NCI-H2171 treated with DMSO at 0.1 percent for 48 hours (cell line): ENCODE measurements at places on chromosomes 4 and X.
A peak's percentile ranks its signal among the peaks of the same experiment; 100 is the strongest.

DNA sequence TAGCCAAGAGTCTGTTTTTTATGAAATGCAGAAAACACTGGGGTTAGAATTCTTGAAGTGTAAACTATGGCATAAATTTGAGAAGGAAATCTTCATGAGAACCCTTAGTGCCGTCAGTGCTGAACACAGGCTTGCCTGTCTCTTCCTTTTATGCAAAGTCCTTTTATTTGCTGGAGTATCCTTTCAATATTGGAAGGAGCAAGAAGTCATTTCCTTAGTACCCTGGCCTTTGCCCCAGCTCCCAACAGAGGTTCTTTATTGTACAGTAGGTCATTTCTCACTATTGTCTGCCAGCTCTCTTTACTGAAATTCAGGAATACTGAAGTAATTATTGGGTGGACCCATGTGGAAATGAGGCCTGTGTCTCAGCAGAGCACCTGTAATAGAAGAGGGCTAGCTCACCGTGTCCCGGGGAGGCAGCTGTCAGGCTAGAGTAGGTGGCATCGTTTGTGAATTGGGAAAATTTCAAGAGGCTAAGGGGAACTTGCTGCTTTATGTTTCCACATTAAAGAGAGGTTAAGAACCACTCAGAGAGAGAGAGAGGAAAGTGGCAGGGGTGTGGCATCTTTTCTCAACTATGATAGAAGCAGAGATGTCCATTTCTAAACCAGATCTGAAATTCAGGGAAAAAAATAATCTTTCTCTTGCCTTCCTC is 8.7 kb downstream of the FHDC1 start:
- peak; percentile 3 for DNase-seq

GRCh38 chrX:21131786-21132185 is 242.4 kb upstream of the CNKSR2 start:
- DNase-seq, result no peak

GRCh38 chrX:94961730-94962129 is 1287.7 kb downstream of the FAM133A start:
- peak; percentile 40 for DNase-seq

- no peak for DNase-seq
Measured at GRCh38 chr4:60934566-60935295, 265.4 kb upstream of the ADGRL3 start.

- DNase-seq, result no peak
Measured at GRCh38 chr4:147899512-147899911, 167.6 kb downstream of the ARHGAP10 start.

DNA sequence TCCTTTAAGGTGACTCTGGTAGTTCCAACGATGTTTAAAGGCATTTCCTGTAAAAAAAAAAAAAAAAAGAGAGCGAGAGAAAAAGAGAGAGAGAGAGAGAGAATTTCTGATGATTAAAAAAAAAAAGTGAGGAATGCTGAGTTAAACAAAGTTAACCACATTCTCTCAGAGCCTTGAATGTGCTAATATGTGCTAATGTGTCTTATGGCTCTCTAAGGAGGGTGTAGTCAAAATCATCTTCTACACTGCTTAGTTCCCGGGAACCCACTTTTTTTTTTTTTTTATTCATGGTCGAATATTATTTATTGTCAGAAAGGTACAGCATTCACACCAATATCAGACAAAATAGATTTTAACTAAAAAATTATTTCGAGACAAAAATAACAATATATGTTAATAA is 111.7 kb downstream of the SNCA start:
- no peak for DNase-seq

- no peak for DNase-seq
Measured at GRCh38 chr4:164538097-164538496, 215.8 kb upstream of the SMIM31 start.

GRCh38 chr4:132683957-132684356 is 465.1 kb upstream of the PCDH10 start:
- no peak for DNase-seq

DNA sequence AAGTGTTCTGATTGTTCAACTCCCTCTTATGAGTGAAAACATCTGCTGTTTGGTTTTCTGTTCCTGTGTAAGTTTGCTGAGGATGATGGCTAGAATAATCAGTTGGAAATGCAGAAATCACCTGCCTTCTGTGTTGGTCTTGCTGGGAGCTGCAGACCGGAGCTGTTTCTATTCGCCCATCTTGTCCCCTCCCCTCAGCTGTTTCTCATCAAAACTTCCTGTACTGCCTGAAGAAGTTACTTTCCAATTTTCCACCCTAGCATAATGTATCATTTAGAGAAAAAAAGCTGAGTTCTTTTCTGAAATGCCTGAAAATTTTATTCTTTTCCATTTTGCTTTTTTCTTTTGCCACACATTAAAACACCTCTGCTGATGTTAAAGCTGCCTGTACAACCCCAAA is 167.6 kb downstream of the TEX13A start:
- DNase-seq, result no peak

GRCh38 chrX:118975831-118976598 is 1.6 kb downstream of the LONRF3 start:
- no peak for DNase-seq

DNA sequence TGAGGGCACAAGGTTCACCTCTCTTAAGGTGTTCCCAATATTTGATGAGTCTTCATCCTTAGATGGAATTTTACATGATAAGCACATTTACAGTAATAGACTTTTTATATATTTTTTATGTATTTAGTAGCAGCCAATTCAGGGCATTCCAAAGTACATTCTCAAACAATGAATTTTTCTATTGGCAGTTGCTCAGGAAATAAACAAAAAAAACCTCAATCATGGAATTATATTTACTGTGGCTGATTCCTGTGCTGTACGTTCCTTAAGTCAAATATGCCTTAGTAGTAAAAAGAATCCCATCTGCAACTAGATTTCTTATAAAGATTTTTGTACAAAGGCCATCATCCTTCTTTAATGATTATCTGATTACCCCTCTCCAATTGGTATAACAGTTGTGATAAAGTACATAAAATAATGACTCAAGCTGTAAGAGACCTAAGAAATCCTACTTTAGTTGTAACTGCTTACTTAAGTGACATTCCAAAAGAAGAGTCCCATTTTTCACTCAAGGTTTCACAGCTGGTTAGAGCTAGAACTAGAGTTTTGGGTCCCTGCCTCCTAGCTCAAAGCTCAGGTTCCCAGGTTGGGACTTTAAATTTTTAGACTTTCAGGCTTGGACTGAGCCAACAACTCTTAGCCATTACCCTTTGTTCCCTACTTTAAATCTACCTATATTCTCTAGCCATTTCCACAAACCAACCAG is 152.7 kb downstream of the FHIP1A start:
- DNase-seq, result no peak

GRCh38 chr4:7716010-7716721 is 223.5 kb downstream of the AFAP1 start:
- DNase-seq, result no peak

DNA sequence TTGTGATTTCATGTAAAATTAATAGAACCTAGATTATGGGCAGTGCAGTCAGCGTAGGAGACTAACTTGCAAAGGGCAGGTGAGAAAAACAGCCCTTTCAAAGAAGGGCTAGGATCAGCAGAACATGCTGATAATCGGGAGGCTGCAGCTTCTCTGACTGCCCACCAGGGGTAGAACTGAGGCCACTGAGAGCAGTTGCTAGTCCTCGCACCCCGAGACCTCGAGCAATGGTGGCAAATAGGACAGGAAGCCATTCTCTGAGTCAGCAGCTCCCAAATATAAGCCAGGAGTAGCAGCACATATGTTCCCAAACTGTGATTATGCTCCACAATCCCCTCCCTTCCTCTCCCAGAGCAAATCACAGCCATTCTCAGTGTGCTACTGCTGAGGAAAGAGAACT is 186.5 kb downstream of the MSL3 start:
- no peak for DNase-seq

DNA sequence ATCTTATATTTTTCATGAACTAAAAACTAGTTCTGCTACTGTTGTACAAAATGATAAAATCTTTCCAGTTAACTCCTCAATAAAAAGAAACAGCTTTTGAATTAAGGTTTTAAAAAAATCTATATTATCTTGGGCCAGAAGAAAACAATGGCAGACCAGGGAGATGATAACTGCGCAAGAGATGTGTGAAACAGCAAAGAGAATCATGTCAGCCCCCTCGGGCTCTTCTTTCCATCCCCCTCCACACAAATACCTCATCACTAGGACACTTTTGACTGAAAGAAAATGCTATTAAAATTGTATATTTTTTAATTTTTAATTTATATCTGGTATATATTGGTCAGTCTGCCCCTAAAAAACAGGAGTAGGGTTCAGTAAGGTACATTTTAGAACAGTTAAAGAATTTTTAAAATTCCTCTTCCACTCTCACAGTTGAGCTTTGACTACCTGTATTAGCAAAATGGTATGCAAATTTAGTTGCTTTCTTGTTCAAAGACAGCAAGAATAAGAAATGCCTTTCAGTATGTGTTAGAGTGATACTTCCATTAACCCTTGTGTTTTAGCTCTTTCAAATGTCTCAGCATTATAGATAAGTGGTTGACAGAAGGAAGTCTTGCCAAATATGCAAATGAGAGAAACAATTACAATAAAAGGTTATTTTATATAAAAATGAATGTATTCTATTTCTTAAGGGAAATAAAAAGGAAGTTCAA is 36.4 kb upstream of the LCORL start:
- no peak for DNase-seq

GRCh38 chr4:139557556-139558110 is 1.6 kb upstream of the SETD7 start:
- DNase-seq, result no peak

- no peak for DNase-seq
Measured at GRCh38 chr4:80101792-80102116, 28.7 kb upstream of the ANTXR2 start.
